CD8-positive, alpha-beta memory T cell (primary cell): ENCODE measurements at places on chromosomes 12 and 14.

DNA sequence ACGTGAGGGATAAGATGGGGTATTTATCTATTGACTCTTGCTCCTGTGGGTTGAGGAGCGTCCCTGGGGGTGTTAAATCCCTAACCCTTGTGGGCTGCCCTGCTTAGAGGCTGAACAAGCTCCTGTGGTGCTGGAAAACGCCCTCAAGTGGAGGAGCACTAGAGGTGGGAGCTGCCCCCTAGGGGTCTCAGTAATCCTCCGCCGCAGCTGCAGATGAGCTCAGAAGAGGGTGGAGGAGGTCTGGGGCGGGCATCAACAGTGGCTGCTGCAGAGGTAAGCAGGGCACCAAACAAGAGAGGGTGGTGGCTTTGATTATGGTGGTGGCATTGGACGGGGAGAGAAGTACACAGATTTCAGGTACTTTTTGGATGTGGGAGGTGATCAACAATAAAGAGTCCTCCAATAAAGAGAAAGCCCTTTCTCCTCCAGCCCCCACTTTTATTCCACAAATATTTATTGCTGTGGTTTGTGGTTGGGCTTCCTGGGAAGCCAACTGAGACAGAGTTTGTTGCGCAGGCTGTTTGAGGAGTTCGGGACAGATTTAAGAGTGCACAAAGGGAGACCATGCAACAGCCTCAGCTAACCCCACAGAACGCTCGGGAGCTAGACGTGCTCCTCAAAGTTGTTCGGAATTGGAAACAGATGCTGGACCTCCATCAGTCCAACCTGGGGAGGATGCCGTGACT, 179.9 kb downstream of the ADCK1 start:
- no peaks in the 10 kb centered on the region for H3K27me3 ChIP-seq
- no peak overlapping the region for H3K4me3 ChIP-seq
- H3K4me1 ChIP-seq = no peaks in the 10 kb centered on the region
- H3K36me3 ChIP-seq = no peaks in the 10 kb centered on the region
- no peak overlapping the region for H3K27ac ChIP-seq
- DNase-seq = no peak

- DNase-seq = no peak
- H3K4me3 ChIP-seq = no peak overlapping the region
- peaks cover 13% of the 10 kb centered on the region for H3K4me1 ChIP-seq
- H3K27me3 ChIP-seq = no peaks in the 10 kb centered on the region
Measured at GRCh38 chr12:47160316-47161244, 80.8 kb upstream of the AMIGO2 start.

- H3K4me3 ChIP-seq = no peak overlapping the region
- no peaks in the 10 kb centered on the region for H3K36me3 ChIP-seq
- H3K27me3 ChIP-seq = no peaks in the 10 kb centered on the region
- no peak for DNase-seq
- H3K4me1 ChIP-seq = peaks cover 8% of the 10 kb centered on the region
Measured at GRCh38 chr12:68560851-68561422, 49.8 kb upstream of the RAP1B start.

DNA sequence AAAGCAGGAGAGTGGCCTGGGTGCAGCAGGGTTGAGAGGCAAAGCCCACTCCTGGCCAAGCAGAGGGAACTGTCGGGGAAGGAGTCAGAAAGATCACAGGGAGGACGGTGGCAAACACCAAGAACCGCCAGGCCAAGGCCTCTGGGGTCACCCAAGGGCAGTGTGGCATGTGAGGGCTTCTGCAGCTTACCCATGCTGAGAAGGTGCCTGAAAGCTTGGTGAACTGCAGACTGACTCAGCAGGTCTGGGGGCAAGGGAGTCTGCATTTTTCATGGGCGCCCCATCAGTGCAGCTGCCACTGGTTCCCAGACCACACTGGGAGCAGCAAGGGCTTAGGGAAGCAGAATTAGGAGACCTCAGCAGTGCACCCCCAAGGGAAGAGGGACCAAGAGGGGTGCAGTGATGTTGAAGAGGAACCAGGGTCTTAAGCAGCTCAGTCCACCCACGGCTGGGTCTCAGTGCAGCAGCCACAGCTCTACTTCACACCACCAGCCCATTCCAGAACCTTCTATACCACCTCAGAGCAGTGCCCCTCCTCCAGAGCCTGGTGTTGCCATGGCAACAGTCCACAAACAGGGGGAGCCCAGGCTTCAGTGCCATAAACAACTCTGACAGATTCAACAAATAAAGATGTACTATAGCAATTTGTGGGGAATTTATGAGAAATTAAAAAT, 59.4 kb downstream of the ITPK1 start:
- no peaks in the 10 kb centered on the region for H3K27me3 ChIP-seq
- H3K4me3 ChIP-seq = no peak overlapping the region
- no peak for DNase-seq
- no peak overlapping the region for H3K27ac ChIP-seq

DNA sequence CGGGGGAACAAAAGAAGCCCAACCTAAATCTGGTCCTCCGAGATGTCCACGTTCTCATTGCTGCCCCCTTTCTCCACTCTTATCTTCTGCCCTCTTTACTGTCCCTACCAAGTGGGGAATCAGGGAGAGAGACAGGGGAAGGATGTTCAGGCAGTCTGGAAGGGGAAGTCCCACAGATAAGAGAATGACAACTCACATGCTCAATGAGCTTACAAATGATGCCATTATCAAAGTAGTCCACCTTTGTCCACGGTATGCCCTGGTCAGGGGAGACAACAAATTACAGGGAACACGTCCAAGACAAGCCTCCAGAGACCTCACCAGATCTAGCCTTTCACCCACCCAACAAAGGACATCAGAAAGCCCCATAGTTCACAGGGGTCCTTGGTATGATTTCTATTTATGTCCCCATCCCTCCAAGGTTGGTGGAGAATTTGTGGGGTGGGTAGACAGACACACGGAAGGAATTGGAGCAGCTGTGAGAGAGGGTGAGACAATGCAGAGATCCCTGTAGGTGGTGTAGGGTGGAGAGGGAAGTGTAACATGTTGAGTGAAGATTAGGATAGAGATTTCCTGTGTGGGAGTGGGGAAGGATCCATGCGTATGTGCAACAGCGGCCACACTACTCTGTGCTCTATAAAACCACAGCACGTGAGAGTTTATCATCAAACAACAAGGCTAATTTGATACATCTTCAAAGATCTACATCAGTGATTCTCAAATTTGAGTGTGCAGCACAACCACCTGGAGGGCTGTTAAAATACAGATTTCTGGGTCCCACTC, 10.7 kb downstream of the MYO1A start:
- DNase-seq = no peak
- H3K36me3 ChIP-seq = no peaks in the 10 kb centered on the region
- H3K4me3 ChIP-seq = no peak overlapping the region
- no peaks in the 10 kb centered on the region for H3K4me1 ChIP-seq
